Endothelial cell (in vitro differentiated cells): ENCODE measurements at places on chromosomes 4 and X. TPM values are rescaled to one million over a fixed set of nuclear protein-coding genes. Genes with fewer than 3 reads are reported as not detected.

GRCh38 chrX:110180176-110180927, 137.5 kb downstream of the AMMECR1 start:
- no peak for DNase-seq

GRCh38 chr4:39067031-39067430, 5.0 kb downstream of the KLHL5 start:
- no peak for DNase-seq

DNA sequence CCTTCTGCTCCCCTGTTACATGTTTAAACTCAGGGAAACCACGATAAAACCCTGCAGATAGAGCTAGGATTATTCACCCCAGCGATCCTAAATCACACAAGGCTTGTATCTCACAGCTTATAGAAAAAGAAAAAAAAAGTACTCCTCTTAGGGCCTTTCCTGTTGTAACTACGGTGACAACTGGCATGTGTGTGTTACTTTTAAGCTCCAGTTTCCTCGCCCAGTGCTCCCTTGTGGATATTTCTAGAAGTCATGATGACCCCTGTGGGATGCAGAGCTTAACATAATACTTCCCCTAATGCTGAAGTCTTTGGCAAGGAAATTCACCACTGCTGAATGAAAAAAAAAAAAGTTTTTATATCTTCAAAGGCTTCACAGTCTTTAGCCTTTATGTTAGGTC, 114.7 kb downstream of the NWD2 start:
- no peak for DNase-seq

GRCh38 chrX:113384628-113385027, 544.0 kb upstream of the AMOT start:
- DNase-seq = no peak

GRCh38 chr4:184792950-184793555, 32.7 kb downstream of the ACSL1 start:
- DNase-seq = no peak

GRCh38 chr4:184269879-184270430, 52.3 kb upstream of the ENPP6 start:
- DNase-seq = no peak

- no peak for DNase-seq
Observed at GRCh38 chr4:53494851-53495250, 96.4 kb downstream of the LNX1 start.

GRCh38 chr4:104677116-104677515, 182.4 kb upstream of the CXXC4 start:
- no peak for DNase-seq

GRCh38 chr4:111641813-111642579, 503.3 kb upstream of the FAM241A start:
- peak; percentile 69 for DNase-seq

- no peak for DNase-seq
Observed at GRCh38 chr4:84413976-84414375, 85.1 kb downstream of the NKX6-1 start.

DNA sequence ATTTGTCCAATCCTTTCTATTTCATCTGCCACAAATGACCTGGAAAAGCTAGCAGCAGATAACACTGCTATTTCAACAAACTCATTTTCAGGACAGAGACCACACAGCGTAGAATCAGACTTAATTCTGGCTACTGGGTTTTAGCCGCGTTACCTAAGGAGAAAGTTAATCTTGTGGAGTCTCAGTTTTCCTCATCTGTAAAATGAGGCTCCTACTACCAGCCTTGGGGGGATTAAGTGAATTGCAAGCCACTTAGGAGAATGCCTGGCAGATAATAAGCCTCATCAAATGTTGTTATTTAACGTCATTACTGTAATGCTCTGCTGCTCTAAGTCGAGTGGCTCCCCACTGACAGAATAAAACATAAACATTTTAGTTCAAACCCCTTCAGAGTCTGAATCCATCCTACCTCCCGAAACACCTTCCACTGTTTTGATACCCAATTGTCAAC, 1.4 kb downstream of the CCNI start:
- no peak for DNase-seq

- DNase-seq = no peak
Observed at GRCh38 chr4:10117359-10118047, 904 bp upstream of the WDR1 start.

DNA sequence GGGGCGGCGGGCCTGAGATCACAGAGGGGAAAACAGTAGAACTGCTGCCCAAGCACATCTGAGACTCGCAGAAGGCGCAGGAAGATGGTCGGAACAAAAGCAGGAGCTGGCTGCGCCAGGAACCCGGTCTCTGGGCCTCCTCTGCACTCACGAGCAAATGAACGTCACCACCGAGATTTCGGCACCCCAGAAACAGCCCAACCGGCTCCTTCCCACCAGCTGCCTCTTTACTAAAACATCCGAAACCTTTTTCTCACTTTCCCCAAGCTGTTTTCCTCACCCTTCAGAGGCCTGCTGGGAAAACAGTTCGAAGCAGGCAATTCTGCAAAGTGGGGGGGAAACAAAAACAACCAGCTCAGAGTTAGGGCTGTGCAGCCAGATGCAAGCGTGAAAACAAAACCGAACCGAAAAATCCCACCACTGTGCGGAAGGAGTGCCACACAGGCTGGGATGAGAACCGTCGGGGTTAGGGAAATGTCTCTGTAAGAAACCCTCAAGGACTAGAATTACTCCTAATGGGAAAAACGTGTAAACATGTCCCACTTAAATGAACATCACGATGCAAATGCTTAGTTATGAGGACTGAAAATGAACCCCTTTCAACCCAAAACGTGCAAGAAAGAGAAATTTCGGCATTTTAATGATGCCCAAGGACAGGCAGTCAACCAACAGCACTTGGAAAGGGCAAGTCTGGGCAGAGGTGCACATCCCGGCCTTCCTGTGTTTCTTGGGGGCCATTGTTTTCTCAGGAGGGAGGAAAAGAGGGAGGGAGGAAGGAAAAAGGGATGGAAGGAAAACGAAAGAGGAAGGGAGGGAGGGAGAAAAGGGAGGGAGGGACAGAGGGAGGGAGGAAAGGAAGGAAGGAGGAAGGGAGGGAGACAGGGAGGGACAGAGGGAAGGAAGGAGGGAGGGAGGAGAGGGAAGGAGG, 15.8 kb downstream of the DHRSX start:
- no peak for DNase-seq

- DNase-seq = no peak
Observed at GRCh38 chr4:58368221-58368620, 1258.0 kb upstream of the IGFBP7 start.

GRCh38 chr4:121353213-121353612, 27.6 kb downstream of the QRFPR start:
- no peak for DNase-seq

- DNase-seq = no peak
Observed at GRCh38 chr4:154329268-154329868, 162.2 kb downstream of the DCHS2 start.

GRCh38 chr4:32117693-32118092, 1397.5 kb downstream of the PCDH7 start:
- DNase-seq = no peak

- DNase-seq = peak; percentile 59
Observed at GRCh38 chr4:128812442-128813235, 3.1 kb downstream of the JADE1 start.

DNA sequence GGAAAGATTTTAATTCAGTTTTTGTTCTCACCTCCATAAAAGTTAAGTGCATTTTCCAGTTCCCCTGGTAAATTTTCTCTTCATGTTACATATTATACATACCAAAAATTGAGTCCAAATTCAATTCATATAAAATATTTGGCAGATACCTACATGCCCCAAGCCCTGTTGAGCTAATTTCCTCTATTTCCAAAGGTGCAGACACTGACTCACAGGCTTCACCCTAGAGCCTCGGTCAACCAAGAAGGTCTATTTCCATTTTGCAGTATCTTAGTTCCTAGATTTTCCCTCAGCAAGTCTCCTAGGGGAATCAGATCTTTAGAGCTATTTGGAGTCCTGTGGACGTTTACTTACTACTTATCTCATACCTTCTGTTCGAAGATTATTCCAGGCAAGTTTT, 174.4 kb downstream of the TSPAN5 start:
- DNase-seq = no peak

- DNase-seq = no peak
Observed at GRCh38 chrX:40261833-40262156, 164.0 kb upstream of the BCOR start.

GRCh38 chrX:71178908-71179307, 34.3 kb downstream of the NLGN3 start:
- DNase-seq = peak; percentile 38

DNA sequence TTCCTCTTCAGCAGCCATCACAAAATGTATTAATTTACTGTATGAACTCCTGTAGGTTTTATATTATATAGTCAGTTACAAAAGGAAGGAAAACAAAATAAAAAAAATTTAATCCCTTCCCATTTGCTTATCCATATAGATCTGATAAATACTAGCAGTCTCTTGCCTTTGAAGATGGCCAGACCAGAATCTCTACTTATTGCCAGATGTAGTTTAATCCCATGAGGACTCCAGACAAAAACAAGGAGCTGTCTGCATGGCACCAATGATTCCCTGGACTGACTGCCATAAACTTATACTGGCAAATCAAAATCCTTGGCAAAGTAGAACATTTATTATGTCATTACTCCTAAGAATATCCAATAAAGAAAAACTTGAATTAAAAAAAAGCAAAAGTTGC, 223.3 kb upstream of the MAB21L2 start:
- no peak for DNase-seq

- DNase-seq = peak; percentile 4
Observed at GRCh38 chrX:111568354-111568753, 56.9 kb downstream of the SERTM2 start.

GRCh38 chr4:53059256-53059655, 197.1 kb downstream of the RASL11B start:
- no peak for DNase-seq

DNA sequence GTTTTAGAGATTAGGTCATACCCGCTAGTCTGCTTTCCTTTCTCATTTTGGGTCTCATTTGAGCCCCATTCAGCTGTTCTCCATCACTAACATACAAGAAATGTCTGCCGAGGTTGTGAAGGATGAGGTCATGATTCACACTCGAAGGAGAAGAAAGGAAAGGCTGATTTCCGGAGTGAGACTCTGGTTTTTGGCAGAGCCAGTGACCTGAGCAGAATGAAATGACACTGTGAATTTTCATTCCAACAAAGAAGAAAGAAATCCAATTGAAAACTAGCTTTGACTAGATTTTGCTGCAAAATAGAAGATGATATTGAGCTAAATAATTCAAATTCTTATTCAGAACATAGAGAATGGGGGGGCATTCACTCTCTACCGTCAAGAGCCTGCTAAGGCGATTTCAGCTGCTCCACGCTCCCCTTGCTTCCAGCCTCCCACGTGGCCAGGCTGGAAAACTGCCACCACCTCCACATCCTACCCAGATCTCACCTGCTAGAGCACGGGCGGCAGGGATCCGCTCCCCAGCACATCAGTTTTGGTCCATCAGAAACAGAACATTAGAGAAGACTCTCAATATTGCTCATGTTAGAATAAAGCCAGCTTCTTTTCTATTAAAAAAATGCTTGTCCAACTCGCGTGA, 39.0 kb downstream of the F11 start:
- DNase-seq = no peak

GRCh38 chr4:123676890-123677229, 280.3 kb downstream of the SPRY1 start:
- DNase-seq = no peak

- DNase-seq = no peak
Observed at GRCh38 chr4:107902715-107903114, 28.6 kb upstream of the CYP2U1 start.

- no peak for DNase-seq
Observed at GRCh38 chr4:161642708-161643107, 521.1 kb downstream of the FSTL5 start.

GRCh38 chr4:82367438-82368097, 6.2 kb downstream of the HNRNPD start:
- DNase-seq = no peak

DNA sequence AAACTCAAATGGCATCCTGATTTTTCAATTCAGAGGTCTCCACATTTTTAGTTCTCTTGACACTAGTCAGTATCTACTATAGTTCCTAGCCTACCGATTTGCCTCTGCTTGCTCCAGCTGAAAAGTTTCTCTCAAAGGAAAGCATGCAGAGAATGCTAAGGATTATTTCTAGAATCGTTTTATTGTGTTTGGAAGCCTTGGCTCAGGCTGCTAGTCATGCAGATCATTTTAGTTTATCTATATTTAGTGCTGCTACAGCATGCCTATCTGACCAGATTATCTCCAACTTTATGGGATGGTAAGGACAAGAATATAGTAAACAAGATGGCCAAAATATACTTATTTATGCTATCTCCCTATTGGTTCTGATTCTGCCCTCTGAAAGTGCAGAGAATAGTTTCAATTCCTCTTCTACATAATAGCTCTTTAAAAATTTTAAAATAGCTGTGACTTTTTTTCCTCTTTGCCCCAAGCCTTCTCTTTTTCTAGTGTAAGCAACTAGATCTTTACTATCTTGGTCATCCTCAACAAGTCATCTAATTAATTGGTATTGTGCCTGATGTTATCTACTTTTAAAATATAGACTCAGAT, 15.7 kb upstream of the DRP2 start:
- DNase-seq = no peak

- DNase-seq = no peak
Observed at GRCh38 chr4:112109360-112110058, 35.7 kb upstream of the FAM241A start.

- no peak for DNase-seq
Observed at GRCh38 chrX:10467793-10468192, 152.6 kb downstream of the MID1 start.

- no peak for DNase-seq
Observed at GRCh38 chr4:86775061-86775460, 74.1 kb downstream of the SLC10A6 start.

Gene MAPK10
- 2.0 TPM for total RNA-seq

Gene ATP2B3
- 0.10 TPM for total RNA-seq

Gene PPP1R2C
- total RNA-seq = not detected

Gene SMPX
- total RNA-seq = not detected

Gene MAGEB10
- not detected for total RNA-seq

Gene FHIP1A
- 2.4 TPM for total RNA-seq

Gene SPANXA1
- total RNA-seq = not detected

Gene NXF2
- total RNA-seq = 0.67 TPM

Gene HTRA3
- total RNA-seq = 1.7 TPM

Gene HERC3
- total RNA-seq = 8.0 TPM

Gene PCYT1B
- total RNA-seq = 26.1 TPM

Gene UNC5C
- 0.97 TPM for total RNA-seq

Gene RHOXF2B
- not detected for total RNA-seq

Gene TCEAL6
- total RNA-seq = not detected

Gene SH2D1A
- not detected for total RNA-seq

Gene SPIN2A
- 1.6 TPM for total RNA-seq

Gene ADGRG2
- total RNA-seq = not detected

Gene AMTN
- total RNA-seq = not detected

Gene HSD17B13
- not detected for total RNA-seq

Gene CENPI
- total RNA-seq = 10.3 TPM

Gene FGFR3
- 1.0 TPM for total RNA-seq

Gene KIT
- total RNA-seq = 49.1 TPM

Gene EXOSC9
- total RNA-seq = 29.3 TPM

Gene CXCR3
- total RNA-seq = 0.54 TPM
